ENCODE measurements at places on chromosomes 13 and 19. TPM values are rescaled to one million over a fixed set of nuclear protein-coding genes. Genes with fewer than 3 reads are reported as not detected.

DNA sequence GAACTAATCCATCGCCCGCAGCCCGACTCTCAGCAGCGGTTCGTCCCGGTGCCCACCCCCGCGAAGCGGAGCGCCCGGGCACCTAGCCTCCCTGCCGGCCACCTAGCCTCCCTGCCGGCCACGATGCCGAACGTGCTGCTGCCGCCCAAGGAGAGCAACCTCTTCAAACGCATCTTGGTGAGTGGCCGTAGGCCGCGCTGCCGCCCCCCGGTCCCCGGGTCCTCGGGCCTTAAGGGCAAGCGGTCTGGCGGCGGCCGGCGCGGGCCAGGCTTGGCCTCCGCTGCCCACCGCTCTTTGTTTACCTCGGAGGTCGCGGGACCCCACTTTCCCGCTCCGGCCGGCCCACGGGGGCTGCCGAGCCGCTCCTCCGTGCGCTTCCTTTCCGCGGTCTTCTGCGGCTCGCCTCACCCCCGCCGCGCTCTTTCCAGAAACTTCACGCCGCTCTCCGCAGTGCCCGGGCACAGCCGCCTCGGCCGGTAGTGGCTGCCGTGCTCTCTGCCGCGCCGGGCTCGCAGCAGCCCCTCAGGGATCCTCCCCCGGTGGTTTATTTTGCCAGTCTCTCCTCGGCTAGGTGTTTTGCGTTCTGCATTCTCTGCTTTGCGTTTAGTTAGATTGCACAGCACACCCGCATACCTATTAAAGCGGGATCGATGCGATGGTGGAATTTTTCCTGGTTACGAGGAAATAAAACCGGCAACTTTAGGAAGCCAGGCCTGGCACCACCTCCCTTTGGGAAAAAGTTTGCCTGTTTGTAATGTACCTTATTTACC is 524 bp downstream of the NAA16 start:
- peak; percentile 67 for DNase-seq

DNA sequence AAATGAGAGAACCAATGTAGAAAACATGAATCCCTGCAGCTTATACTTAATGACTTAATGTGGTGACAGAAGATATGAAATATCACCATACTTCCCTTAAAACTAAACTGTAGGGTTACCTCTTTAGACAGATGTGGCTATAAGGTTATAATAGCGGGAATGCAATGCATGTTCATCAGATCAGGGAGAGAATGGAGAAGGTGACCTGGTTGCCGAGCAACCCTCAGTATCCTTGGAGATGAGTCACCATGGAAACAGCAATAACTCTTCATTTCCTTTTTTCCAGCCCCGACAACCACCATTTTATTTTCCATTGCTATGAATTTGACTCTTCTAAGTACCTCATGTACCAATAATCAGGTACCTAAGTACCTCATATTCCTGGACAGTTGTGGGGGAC is 28.0 kb upstream of the ZNF835 start:
- DNase-seq, result no peak

Gene RNF225
- total RNA-seq, result 0.31 TPM

DNA sequence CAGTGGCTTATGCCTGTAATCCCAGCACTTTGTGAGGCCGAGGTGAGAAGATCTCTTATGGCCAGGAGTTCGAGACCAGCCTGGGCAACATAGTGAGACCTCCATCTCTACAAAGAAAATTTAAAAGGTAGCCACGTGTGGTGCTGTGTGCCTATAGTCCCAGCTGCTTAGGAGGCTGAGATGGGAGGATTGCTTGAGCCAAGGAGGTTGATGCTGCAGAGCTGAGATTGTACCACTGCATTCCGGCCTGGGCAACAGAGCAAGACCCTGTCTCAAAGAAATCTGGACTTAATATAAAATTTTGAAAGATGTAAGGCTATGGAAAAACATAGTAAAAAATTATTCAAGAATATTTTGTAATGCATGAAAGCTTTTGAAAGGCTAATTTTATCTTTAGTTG is 65.3 kb upstream of the RNF113B start:
- DNase-seq, result no peak

DNA sequence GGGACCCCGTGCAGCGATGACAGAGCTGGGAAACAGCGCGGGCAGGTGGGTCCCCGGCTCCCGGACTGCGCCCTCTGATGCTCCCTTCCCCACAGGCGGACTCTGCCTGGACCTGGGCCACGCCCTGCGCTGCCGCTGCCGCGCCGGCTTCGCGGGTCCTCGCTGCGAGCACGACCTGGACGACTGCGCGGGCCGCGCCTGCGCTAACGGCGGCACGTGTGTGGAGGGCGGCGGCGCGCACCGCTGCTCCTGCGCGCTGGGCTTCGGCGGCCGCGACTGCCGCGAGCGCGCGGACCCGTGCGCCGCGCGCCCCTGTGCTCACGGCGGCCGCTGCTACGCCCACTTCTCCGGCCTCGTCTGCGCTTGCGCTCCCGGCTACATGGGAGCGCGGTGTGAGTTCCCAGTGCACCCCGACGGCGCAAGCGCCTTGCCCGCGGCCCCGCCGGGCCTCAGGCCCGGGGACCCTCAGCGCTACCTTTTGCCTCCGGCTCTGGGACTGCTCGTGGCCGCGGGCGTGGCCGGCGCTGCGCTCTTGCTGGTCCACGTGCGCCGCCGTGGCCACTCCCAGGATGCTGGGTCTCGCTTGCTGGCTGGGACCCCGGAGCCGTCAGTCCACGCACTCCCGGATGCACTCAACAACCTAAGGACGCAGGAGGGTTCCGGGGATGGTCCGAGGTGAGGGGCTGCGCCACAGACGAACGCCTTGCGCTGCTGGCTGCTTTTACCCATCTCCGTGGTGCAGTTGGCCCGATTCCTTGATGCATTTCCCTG is 7.8 kb upstream of the SELENOV start:
- DNase-seq, result peak; percentile 70

Gene PTGER1
- total RNA-seq, result 0.41 TPM

Gene MADCAM1
- 0.36 TPM for total RNA-seq

Gene GIPC3
- 0.26 TPM for total RNA-seq

GRCh38 chr13:61136515-61136914 is 279.1 kb downstream of the PCDH20 start:
- DNase-seq, result no peak

Gene CKM
- not detected for total RNA-seq

DNA sequence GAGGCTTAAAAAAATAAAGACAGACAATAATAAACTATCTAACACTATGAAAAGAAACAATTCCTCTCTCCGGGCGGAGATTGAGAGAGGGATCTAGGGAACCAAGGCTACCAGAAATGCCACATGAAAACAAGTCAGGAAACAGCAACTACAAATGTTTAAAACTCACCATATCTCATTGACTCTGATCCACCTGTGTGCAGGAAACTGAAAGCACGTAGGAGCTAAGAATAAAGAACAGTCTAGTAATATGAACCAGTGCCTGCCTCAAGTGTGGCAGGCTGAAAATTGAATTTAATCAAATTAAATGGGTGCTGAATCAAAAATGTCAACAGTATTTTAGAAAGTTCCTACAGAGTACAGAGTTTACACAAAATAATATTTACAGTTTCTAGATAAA is 1701.0 kb downstream of the SLITRK5 start:
- DNase-seq, result no peak

Gene SMG9
- 58.3 TPM for total RNA-seq

Gene LPAR6
- total RNA-seq, result 8.8 TPM

Gene TEX29
- total RNA-seq, result 0.43 TPM

- DNase-seq, result no peak
Observed at GRCh38 chr13:62850331-62850730, 1434.7 kb upstream of the PCDH20 start.

Gene SIGLEC5
- total RNA-seq, result not detected

- DNase-seq, result peak; percentile 74
Observed at GRCh38 chr13:34156841-34157365, 339.0 kb downstream of the RFC3 start.

GRCh38 chr19:14775869-14776586 is 2.3 kb downstream of the ADGRE2 start:
- no peak for DNase-seq

- no peak for DNase-seq
Observed at GRCh38 chr13:75785130-75785529, 149.0 kb downstream of the LMO7 start.

DNA sequence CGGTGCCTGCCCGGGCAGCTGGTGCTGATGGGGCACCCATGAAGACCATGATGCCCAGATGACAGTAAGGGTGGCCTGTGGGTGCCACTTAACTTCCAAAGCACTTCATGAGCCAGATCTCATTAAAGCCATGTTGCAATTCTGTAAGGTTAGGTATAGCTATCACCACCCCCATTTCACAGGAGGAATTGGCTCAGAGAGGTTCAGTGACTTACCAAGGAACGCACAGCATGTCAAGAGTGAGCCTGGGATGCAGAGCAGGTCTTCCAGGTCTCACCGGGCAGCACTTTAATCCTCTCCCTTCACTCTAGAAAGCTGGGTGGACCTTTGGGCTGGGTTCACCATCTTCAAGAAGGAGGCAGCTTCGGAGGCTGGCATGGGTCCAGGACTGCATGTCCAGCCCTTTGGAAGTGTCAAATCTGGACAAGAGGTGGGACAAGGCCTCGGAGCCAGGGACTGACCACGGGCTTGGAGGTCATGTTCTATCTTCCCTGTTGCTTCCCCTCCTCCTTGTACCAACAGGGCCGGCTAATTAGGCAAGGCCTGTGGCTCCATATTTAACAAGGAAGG is 189.8 kb downstream of the URI1 start:
- DNase-seq, result no peak

- no peak for DNase-seq
Observed at GRCh38 chr19:30886222-30886621, 463.0 kb downstream of the TSHZ3 start.

Gene WDR62
- total RNA-seq, result 17.7 TPM

Gene CEACAM3
- not detected for total RNA-seq

- no peak for DNase-seq
Observed at GRCh38 chr19:44892932-44893331, 1.9 kb downstream of the TOMM40 start.

DNA sequence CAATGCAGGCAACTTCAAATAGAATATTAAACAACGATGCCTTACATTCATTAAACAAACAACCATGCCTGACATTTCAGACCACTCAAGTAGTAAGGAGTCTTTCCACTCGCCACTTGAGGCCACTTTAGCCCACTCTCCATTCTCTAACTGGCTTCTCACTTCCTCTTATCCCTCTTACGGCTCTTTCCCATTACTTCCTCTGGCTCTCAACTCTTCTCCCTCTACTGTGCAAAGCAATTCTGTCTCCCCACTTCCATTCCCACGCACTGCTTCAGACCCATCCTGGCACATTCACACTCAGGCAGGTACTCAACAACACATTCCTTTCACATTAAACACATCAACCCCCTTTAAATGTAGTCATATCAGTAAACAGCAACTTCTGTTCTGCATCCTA is 229.8 kb upstream of the IPO5 start:
- DNase-seq, result no peak

GRCh38 chr19:14515501-14516047 is 2.6 kb downstream of the DNAJB1 start:
- DNase-seq, result no peak

DNA sequence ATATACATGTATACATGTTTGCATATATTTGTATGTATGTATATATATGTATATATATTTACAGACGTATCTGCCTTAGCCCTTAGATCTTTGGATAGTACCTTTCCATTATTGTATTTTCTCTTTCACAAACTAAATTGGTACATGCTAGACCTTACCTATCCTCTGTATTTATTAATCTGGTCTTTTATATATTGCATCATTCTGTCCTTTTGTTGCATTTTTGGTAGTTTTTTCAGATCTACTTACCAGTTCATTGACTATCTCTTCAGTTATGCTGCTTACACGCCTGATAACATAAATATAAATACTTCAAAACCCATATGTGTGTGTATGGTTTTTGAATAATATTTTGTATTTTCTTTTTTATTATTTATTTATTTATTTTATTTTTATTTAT is 11.7 kb downstream of the ZNF613 start:
- DNase-seq, result no peak

DNA sequence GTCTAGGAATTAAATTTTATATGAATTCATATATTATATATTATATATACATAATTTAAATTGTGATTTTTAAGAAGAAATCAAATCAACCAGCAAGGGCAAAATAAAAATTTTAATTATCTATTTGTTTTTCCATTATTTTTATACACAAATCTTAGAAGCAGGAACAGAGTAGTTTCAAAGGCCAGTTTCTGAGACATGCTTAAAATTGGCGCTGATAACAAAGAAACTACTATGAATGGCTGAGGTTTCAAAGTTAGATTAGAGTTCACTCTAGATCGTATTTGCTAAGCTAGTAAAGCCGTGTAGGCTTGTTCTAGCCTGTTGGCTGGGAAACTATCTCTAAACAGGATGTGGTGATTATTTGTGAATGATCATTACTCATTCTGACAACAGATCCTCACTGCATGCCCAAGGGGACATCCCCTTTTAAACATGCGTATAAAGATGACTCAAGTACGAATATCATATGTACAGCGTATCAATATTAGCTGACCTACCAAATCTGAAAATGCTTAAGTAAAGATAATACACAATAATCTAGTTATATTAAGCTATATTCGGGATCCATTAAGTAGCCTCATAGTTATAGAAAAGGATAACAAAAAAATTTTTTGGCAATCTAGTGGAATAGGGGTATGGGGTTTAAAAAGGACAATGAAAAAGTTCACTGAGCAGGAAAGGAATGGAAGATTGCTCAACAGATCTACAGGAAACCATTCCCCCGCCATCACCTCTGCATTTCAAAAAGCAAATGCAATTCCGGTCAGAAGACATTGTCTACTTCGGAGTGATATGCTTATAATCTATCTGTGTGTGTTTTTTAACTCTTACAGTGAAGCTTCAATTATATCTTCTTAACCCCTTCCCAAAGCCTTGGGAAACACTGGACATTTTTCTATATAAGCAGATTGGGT is 150.1 kb downstream of the SHISA2 start:
- peak; percentile 44 for DNase-seq

DNA sequence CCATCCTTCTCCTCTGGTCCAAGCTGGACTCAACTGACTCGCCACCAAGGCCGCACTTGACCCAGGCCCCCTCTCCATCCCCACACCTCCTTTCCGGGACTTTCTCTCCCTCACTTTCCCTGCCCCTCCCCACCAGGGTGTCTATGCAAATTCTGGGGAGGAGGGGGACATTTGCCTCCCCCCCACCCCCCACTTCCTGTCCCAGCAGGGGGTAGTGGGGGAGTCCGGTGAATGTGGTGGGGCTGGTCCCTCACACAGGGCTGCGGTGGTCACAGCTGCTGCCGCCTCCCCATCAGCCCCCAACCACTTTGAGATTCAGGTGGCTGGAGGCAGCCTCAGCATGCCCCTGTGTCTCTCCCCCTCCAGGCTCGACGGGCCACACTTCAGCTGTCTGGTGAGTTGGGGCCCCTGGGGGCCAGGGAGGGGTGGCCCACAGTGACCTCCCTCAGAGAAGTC is 870 bp downstream of the SPIB start:
- DNase-seq, result no peak

DNA sequence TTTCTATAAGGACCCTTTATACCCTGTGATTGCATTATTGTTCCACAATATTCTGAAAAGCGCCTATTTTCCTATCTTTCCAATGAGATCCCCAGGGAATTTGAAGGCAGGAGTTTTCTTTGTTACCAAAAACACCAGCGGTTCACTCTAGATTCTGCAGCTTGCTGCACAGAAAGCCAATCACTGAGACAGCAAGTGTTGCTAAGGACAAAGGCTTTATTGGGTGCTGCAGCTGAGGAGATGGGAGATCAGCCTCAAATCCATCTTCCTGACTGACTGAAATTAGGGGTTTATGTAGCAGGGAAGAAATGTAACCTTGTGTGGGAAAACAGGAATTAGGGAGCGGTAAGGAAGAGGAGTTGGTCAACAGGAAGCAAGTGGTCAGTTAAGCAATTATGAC is 42.6 kb upstream of the MYO16 start:
- DNase-seq, result no peak
